ENCODE measurements at places on chromosomes 16 and 17.

DNA sequence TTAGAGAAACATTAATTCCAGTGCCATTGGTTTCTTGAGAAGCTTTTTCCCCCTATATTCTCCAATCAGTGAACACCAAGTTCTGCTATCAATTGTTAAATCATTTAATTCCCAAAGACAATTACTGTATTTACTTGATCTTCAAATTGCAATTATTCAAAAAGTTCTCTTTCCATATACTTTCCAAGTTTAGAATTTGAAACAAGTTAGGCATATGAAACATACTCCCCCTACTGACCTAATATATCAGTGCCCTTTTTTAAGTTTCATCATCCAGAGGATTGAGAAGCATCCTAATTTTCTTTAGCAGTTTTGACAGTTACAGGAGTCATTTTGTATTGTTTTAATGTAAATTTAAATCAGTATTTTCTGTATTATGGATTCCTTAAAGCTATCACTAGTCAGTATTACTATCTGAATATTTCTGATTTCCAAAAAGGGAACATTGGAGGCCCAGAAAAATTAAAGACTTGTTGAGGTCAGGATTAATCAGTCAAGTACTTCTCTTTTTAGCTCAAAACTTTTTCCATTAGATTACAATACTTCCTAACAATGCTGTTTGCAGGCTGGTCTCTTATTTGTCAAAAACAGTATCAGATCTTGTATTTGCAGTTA, 16.3 kb downstream of the MEIOC start:
- DNase-seq: no peak

DNA sequence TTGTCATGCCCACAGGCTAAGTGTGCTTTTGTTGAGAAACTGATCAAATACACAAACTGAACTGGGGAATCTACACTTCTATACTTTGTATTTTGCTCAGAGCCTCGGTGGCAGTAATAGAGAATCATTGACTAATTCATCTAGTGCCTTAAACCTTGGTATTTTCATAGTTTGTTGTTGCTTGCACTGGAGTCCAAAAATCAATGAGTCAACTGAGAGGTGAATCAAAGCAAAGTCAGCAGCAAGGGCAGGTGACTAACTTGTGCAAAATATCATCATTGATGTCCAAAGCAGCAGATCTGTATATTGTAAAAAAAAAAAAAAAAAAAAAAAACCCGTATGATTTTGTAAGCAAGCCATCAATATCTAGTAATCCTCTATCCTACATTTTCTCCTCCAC, 296.4 kb downstream of the MAP2K6 start:
- no peak for DNase-seq

DNA sequence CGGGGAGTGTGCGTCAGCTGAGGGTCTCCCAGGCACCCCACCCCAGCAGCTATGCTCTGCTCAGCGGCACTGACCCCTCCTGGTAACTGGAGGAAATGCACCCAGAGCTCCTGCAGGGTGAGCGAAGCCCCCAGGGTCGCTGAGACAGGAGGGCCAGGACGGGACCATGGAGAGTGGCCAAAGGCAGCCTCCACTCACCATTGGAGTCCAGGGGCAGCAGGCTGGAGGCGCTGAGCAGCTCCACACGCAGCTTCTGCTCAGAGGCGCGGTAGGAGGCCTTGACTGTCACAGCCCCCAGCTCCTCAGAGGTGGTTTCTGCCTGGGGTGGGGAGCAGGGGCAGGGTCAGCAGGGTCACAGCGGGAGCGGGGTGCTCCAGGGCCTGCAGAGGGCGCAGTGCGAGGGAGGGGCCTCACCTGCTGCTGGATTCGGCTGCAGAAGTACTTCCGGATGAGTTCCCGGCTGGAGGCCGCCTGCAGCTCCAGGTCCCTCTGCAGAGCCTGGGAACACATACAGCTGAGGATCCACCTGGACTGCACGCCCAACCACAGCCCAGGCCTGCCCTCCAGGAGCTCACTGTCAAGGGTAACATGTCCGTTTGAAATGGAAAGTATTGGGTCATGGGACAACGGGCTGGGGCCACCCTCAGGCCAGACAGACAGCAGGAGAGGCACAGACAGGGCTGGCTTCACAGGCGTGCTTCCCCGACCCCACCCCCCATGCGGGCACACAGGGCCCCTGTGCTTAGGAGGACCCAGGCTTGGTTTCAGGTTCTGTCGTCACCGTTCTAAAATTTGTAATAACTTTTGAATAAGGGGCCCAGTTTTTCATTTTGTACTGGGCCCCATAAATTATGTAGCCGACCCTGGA, 13.8 kb downstream of the UNC13D start:
- DNase-seq: no peak

GRCh38 chr16:85665373-85665740, 23.4 kb downstream of the GINS2 start:
- DNase-seq: no peak

- DNase-seq: no peak
These were observed 94.8 kb upstream of the CBX4 start for GRCh38 chr17:79933863-79934652.

- no peak for DNase-seq
These were observed 1.8 kb downstream of the PLLP start for GRCh38 chr16:57282510-57283213.

- no peak for DNase-seq
These were observed 10.1 kb downstream of the SLC7A6 start for GRCh38 chr16:68274441-68274840.

DNA sequence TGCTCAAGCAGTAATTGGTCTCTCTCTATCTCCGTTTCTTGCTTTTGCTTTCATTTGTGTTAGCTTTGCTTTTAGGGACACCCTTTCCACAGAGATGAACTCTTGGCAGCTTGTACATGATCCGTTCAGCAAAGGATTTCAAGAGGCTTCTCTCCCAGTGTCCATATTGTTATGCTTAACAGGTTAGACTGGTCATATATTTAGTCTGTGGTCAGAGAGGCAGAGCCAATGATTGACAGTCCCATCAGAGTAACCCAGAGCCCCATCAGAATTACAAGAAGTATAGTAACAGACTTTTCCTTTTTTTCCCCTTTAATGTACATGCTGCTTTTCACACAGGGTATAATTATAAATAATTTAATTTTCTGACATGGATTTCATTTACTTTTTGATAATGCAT, 34.4 kb downstream of the GDPD1 start:
- DNase-seq: no peak

DNA sequence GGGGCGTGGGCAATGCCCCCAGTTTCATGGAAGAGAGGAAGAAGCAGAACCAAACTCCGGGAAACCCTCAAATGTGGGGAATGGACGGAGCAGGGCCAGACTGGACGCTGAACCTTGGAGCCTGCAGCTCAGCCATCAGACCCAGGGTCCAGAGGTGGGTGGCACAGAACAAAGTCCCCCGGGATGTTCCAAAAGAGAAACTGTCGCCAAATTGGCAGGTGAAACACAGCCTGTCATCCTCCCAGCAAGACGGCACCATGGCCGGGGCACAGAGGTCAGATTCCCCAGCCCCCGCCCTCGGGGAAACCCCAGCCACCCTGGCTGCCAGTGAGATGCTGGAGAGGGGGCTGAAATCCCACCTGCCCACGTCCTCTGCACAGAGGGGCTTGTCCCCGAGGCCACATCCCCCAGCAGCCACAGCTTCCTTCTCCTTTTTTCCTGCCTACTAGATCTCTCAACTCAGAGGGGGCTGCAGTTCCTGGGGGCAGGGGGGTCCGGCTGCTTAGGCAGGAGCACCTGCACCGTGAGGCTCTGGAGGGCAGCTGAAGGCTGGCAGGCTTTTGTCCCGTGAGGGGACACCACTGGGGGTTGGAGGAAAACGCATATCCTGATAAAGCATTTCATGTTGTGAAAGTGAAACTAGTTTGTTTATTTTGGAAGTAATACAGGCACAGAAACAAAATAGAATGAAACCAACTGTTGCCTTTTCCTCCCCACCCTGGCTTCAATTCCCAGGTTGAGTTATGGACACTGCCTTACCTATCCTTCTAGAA, 1.2 kb upstream of the SECTM1 start:
- no peak for DNase-seq

DNA sequence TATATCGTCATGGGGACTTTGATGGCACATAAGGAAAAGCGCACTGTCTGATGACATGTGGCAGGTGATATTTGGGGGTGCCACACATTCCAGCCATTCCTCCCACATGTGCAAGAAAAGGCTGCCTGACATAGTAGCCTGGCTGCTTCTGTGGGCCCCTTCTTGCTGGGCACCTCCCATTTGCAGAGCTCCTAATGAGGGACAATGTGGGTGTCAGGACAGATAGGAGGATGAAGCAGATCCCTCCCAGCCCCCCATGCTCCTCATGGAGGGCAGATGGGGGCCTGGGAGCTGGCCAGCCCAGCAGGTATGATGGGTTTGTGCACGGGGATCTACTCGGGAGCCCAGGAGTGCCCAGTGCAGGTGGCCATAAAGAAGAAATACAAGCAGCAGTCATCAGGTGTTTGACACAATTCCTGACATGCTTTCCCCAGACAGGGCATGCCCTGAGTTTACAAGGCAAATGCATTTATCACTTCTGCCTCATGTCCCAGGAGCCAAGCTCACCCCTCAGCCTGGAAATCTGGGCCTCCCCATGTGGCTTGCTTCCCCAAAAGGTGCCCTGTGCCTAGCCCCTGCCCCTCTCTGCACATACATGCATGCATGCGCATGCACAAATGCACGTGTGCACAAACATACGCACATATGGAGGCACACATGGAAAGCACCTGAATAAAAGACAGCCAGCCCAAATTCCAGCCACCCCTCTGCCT, 260.6 kb upstream of the RPL38 start:
- DNase-seq: no peak
